ENCODE measurements at places on chromosomes 4 and X.
A peak's percentile ranks its signal among the peaks of the same experiment; 100 is the strongest.

DNA sequence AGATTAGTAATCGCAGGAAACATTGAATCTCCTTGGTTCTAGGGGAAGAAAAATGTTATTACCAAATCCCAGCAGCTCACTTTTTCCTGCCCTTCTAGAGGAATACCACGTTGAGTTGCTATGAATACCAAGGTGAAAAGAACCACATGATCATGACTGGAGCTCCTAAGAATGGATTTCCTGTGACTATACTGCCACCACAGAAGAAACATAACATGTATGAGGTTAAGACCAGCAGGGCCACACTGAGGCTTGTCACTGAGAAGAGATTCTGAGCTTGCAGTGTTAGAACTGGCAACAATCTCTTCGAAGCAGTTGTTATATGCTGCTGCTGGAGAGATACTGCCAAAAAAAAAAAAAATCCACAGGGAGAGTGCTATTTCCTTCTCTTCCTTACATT lies 1235.3 kb downstream of the FSTL5 start:
- no peak for DNase-seq

GRCh38 chr4:89070041-89070440 lies 13.1 kb upstream of the FAM13A start:
- DNase-seq, result no peak

- no peak for DNase-seq
Observed at GRCh38 chr4:83929550-83929949, 393.6 kb downstream of the GPAT3 start.

DNA sequence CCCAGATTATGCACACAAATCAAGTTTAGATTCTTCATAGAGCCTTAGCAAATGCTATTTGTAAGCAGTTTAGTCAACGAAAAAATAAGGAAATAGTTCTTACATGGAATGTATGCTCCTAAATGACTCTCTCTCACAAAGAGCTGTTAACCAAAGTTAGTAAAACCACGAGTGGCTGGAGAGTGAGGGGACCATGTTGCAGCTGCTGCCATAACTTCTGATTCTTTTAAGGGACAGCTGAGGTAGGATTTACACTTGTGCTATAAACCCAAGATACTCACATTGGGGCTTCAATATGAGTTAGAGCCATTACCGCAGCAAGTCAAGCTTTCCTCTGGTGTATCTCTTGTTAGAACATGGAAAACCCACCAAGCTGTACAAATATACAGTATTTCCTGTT lies 2.7 kb downstream of the DOCK11 start:
- DNase-seq, result no peak

DNA sequence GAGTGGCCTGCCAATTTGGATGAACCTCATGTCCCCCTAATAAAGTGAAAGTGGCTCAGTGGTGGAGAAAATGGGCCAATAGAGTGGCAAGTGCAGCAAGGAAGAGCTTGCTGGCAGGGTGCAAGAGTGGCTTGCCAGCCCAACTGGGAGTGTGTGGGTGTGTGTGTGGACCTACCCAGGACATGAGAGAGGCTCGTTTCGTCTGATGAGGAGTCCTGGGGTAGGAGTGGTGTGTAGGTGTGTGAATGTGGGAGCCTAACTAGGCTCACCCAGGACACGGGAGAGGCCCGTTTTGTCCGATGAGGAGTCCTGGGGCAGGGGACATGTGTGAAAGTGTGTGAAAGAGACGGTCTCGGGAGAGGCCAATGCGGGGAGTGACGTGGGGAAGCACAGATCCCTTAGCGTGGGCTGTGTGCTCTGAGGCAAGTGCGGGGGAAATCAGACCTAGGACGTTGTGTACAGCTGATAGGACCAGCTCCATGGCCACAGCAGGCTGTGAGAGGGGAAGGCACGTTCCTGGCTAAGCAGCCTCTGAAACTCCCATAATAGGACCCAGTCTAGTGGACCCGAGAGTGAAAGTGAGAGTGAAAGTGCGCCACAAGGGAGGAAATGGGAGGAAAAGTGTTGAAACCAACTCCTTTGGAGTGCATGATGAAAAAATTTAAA lies 5.3 kb downstream of the GAGE10 start:
- DNase-seq, result no peak

GRCh38 chr4:149370785-149371420 lies 444.7 kb downstream of the IQCM start:
- peak; percentile 4 for DNase-seq

DNA sequence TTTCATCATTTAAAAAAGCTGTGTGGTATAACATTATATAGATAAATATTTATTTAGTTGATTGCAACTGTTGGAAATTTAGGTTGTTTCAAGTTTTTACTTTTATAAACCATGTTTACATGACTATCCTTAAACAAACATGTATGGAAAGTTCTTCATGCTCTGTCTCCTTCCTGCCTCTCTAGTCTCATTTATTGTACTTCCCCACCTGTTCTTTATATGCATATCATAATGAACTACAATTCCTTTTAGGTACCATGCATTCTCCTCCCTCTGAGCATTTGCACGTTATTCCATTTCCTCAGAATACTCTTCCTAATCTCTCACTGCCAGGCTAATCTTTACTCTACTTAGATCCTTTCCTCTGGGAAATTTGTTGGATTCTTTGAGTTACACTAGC lies 16.9 kb upstream of the ADH6 start:
- DNase-seq, result no peak

- DNase-seq, result no peak
Observed at GRCh38 chrX:40131654-40132337, 34.0 kb upstream of the BCOR start.

DNA sequence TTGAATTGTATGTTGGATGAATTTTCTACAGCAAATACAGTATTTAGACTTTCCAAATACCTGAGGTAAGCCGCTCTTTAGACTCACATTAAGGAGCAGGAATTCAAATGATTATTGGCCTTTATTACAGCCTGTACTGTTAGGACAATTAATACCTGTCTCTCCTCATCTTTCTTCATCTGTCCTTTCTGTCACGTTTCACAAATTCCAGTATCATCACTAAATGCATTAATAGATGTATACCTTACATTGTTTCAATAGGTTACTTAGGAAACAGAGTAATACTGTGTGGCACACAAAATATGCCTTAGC lies 1.2 kb downstream of the FAM241A start:
- DNase-seq, result no peak

Data from DMS 273 treated with DMSO at 0.1 percent for 48 hours (cell line).